Common myeloid progenitor, CD34-positive (primary cell): ENCODE measurements at places on chromosomes 12 and 14.
A peak's percentile ranks its signal among the peaks of the same experiment; 100 is the strongest.

GRCh38 chr14:102392506-102392905, 29.8 kb downstream of the TECPR2 start:
- DNase-seq = no peak

GRCh38 chr12:53747095-53747494, 4.7 kb downstream of the CISTR start:
- no peak for DNase-seq

DNA sequence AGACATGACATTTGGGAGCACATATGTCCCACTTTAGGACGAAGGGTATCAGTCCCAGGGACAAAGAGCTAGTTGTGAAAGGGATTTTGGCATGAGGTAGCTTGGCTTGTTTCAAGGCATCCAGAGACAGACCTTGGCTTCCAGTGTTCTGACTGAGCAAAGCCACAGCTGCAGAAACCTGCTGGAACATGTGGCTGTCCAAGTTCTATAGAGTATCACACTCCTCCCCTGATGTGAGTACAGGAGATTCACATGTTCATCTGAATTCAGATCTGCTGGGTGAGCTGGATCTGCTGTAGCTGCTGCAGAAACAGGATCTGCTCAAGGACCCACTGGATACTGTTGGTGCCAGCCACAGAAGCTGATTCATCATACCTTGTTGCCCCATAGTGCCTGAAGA, 10.1 kb upstream of the C14orf39 start:
- no peak for DNase-seq

DNA sequence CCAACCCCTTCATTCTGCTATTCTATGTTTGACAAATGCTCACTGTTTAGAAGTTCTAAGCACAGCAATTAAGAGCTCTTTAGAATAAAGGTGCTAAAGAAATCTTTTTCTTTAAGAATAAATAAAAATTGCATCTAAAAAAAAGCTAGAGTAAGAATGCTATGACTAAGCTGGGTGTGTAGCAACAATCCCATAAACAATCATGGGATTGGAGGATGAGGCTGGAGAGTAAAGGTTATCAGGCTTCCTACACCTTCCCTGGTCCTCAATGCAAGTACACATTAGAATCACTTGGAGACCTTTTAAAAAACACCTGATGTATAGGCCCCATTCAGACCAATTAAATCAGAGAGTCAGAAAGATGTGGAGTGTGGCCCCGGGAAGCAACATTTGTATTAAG, 88.3 kb downstream of the CIT start:
- DNase-seq = no peak

GRCh38 chr12:102564026-102564425, 83.7 kb upstream of the IGF1 start:
- DNase-seq = no peak

- DNase-seq = peak; percentile 45
Observed at GRCh38 chr14:42563313-42563712, 956.6 kb downstream of the LRFN5 start.

DNA sequence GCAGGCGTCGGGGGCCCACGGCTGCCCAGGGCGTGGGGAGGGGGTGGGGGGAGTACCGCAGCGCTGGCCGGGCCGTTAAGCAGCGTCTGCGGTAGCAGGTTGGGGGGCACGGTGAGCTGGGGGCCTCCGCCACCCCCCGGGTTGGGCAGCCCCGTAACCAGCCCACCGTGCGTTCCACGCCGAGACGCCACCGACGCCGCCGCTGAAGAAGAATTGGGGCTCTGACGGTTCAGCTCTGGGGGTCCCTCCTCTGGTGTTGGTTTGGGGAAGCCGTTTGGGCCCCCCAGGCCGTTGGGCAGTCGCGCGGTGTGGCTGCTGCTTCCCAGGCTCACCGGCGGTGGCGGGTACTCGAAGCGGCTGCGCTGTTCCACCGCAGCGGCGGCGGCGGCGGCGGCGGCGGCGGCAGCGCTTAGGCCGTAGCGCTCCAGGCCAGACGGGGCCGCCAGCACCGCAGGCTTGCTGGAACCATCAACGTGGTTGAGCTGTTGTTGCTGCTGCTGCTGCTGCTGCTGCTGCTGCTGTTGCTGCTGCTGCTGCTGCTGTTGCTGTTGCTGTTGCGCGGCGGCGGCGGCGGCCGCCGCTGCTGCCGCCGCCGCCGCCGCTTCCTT, 1.5 kb downstream of the IRF2BPL start:
- DNase-seq = peak; percentile 62

DNA sequence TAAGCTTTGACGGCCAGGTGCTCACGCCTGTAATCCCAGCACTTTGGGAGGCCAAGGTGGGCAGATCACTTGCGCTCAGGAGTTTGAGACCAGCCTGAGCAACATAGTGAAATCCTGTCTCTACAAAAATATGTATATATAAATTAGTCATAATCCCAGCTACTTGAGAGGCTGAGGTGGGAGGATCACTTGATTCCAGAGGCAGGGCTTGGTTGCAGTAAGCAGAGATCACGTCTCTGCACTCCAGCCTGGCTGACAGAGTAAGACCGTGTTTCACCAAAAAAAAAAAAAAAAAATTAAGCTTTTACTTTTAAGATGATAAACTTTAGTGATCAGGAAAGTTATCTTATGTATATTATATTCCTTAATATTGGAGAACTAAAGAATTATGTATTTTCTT, 18.0 kb upstream of the SNAPC1 start:
- no peak for DNase-seq

DNA sequence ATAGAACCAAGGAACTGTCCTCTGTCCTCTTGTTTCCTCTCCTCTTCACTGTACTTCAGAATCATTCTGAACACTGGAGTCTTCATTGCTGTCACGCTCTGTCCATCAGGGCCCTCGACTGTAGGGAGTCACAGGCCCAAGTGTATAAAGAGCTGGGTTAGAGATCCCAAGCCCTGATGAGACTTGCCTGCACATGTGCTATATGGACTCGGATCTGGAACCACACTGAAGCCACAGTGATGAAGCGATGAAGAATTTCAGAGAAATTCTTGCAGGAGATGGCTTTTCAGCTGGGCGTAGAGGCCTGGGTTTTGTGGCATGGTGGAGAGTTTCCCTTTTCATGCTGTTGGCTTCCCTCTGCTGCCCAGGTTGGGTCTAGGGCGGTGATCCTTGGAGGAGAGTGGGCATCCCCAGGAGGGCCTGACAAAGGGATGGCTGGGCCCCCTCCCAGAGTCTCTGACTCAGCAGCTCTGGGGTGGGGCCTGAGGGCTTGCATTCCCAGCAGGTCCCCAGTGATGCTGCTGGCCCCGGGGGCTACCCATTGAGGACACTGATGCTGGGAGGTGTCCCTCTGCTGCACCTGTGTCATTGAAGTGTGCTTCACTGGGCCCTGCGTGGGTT, 39.6 kb upstream of the YY1 start:
- DNase-seq = no peak

DNA sequence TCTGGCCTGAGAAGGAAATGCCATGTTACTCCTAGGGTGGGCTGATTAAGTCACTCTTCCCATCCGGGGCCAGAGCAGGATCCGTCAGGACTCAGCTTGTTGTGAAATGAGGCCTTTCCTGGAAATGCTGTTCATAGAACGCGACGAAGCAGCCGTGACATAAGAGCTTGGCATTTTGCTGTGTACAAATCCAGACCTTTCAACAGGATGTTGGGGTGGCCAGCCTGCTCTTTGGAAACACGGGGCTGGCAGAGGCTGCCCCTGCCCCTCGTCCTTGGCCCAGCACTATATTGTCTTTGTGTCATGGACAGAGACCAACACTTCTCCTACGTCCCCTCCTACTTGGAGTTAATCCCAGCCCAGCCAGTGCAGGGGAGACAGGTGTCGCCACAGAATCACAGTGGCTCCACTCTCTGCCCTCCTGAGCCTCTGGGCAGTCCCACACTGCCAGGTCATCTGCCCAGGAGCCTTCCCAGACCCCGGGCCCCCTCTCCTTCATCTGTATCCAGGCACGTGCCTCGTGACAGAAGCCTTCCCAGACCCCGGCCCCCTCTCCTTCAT, 18.6 kb upstream of the EIF5 start:
- no peak for DNase-seq

DNA sequence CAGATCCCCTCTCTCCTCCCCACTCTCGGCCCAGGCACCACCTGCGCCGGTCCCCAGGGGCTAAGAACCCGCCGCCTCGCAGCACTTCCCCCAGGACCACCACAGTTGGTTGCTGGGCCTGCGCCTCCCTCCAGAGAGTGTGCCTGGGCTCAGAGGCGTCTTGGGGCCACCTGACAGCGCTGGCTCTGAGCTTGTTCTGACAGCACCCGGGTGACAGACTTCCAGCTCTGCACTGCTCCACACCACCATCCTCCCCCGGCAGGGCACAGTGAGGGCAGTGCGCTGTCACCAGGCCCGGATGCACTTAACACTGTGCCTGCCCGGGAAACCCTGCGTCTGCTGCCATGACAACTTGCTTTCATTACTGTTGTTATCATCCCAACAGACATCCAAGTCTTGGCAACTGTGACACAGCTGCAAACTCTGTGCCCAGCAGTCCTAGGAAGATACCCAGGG, 6.6 kb downstream of the BRF1 start:
- peak; percentile 95 for DNase-seq

DNA sequence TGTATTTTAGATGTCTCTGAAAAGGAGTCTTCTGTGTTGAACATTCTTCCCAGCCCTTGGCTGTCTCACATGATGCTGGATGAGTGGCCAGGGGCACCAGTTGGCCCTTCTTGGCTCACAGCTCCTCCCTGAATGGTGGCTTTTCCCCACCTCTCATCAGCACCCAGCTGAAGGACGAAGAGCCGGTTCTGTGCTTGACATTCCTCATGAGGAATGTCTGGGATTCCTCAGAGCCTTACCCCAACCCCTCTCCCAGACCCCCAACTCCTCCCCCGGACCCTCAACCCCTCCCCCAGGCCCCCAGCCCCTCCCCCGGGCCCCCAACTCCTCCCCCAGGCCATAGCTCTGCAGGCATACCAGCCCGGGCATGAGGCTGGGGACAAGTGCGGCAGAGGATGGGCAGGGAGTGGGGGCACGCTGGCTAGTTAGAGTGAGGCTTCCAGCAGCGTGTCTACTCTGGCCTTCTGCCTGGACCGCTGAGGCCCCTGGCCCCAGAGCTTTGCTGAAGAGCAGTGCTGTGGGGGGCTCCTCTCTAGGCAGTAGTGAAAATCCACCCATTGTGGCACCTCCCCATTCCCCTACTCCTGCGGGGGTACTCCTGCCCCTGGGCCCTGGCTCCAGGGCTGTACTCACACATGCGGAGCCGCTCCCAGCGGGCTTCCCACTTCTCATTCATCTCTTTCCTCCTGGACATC, 64.3 kb downstream of the PLEKHG3 start:
- no peak for DNase-seq
